ENCODE measurements at places on chromosomes 11 and 22.

DNA sequence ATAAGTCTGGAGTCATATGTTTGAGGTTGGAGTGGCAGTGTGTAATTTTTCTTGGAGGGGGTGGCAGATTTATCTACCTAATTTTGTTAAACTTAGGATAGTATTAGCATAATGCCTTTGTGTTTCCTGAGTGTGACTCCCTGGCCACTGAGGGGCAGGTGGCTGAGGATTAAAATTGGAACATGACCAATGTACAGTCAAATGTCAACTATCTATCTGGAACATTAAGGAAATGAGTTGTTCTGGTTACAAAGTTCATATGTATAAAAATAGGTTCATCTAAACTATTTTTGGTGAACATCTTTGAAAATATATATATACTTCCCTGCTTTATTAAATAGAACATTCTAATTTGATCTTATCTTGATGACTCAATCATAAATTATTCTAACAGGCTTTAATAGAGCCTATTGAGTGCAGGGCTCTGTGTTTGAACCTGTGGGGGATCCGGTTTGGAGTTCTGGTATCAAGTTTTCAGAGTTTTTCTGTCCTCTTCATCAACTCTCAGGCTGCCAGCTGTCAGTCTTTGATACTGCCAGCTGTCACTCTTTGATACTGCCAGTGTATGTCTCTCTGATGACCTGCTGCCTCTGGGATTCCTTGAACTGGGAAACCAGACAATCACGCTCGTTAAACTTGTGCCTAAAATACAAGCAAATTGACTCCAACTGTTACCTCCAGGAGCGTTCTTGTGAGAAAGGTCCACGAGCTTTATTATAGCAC, 309.6 kb downstream of the METTL15 start:
- no peak for DNase-seq

DNA sequence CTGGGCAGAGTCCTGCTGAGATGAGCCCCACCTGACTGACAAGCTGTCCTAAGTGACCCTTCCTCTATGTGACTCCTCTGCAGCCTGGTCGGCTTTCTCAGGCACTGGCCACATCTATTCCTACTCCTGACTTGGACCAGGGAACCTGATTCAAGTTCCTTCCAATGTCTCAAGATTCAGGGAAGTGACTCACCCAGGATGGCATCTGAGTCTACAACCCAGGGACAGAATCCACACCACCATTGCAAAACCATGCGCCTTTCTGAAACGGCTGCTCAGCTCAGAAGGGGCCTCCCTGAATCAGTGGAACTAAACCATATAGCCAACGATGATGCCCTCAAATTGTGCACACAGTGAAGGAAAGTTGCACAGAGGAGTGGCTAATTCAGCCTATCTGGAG, 63.9 kb upstream of the CSNK2A3 start:
- DNase-seq, result no peak

DNA sequence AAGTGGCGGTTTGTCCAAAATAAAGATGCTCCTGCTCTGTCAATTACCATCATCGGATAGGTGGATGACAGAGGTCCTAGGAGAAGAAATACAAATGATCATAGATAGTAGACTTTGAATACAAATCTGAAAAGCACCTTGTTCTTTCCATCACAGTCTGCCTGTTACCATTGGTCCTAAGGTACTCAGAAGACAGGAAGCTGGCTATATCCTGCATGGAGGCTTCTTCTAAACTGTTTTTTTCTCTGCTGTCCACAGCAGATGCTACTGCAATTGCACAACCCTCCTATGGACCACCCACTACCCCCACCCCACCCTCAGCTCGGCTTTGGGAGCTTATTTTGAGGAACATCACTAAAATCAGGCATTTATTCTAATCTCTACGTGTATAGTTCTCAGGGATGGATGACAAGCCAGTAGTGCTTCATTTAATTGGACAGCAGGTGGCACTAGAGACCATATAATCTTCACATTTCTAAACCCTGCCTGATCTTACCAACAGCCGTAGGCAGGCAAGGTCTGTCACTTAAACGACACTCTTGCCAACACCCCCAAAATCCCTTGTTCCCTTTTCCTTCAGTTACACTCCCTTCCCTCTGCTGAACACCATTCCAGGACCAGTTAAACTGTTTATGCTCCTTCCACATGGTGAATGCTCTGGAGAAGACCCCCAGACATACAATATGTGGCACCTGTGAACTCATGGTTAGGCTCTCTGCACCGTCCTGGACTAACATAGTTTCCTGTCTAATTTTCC, 6.6 kb upstream of the PTS start:
- DNase-seq, result peak; percentile 49

- DNase-seq, result no peak
Observed at GRCh38 chr11:118870396-118871343, 13.0 kb upstream of the CXCR5 start.

DNA sequence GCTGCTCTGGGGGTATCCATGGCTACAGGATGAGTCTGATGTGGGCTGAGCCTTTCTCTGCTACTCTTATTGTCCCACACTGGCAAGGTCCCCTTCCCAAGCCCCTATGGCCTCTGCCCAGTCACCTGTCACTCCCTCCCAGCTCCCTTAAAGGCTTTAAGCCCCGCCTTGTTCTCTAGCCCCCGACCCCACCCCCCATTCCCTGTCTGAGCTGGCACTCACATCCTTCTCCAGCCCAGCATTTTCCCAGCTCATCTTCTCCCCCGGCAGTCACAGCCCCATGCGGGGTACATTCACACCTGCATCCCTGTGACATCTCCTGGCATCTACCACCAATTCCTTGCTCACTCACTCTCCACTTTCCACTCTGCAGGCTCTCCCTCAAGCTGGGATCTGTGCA, 4.3 kb downstream of the MTFP1 start:
- DNase-seq, result no peak

DNA sequence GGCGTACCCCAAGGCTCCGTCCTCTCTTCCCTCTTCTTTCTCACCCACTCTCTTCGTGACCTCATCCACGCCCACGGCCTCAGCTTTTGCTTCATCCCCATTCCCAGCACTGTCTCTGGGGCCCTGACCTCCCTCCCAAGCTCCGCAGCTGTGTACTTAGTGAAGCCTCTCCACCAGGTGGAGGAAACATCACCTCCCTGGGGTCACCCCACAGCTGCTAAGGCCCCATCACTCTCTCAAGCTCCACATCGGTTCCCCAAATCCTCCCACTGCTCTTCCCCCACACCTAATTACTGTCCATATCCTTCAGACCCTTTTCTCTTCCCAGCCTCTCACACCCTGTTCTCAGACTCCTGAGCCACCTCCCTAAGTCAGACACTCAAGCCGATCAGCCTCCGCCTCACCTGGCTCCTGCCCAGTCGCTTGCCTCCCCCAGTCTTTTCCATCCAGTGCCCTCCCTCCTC, 7.9 kb upstream of the SYT7 start:
- DNase-seq, result no peak

DNA sequence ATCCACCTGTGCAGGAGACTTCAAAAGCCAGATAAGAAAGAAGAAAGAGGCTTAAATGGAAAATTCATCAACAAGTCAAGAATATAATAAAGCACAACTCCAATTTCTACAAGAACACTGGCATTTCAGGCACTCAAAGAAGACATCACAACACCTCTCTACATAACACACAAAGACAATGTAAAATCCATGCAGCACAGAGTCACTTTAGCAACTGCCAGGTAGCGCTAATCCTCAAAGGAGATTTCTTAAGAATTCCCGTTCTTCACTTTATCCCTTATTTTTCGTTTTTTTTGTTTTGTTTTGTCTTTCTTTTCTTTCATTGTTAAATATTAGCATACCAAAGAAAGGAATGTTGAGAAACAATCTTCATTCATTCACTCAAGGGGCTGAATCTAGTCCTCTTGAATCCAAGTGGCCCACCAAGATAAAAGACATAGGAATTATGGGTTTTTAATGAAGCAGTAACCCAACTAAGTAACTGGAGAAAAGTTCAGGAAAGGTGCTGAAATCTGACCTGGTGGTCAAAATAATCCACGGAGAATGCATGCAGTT, 95.0 kb downstream of the CADM1 start:
- DNase-seq, result no peak

- no peak for DNase-seq
Observed at GRCh38 chr11:2459796-2460531, 15.2 kb downstream of the KCNQ1 start.

DNA sequence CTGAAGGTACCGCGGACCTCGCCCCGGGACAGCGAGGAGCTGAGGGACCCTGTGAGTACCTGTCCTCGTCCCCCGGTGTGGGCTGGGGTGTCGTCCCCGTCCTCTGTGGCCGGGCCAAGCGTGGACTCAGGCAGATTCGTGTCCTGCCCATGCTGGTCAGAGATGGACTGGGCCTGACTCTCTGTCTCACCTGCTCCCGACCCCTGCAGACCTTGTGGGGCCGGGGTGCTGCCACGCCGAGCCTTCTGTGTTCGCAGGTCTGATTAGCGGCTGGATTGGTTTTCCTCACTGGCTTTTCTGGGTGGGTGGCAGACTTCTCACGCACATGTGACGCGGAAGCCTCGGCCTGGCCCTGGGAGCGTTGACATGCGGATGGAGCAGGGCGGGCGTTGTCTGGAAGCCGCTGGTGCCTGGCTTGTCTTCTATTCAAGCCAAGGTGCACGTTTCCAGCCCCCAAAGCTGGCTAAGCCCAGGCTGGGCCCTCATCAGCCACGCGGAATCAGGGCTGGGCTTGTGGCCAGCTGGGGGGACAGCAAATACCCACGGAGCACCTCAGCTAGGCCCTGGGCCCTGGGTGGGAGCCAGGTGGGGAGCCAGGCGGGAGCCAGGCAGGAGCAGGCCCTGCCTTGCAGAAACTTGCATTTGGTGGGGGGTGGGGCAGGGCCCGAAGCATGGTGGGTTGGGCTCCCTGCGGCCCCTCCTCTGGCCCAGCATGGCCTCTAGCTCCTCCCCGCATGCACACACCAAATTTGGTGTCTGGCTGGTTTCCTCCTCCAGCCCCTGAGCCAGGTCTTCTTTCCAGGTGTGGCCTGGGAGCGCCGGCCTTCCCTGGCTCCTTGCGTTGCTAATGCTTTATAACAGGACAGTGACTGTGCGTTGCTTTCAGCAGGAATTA, 7.0 kb downstream of the GRAMD4 start:
- DNase-seq, result no peak

DNA sequence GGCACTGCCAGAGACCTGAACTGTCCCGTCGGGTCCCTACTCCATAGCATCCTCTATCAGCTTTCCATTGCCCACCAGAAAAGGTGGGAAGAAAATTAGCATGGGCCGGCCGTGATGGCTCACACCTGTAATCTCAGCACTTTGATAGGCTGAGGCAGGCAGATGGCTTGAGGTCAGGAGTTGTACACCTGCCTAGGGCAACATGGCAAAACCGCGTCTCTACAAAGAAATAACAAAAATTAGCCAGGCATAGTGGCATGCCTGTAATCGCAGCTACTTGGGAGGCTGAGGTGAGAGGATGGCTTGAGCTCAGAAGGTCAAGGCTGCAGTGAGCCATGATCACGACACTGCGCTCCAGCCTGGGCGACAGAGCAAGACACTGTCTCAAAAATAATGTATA, 3.5 kb downstream of the SLC25A18 start:
- no peak for DNase-seq

GRCh38 chr11:77413850-77414460, 59.9 kb downstream of the PAK1 start:
- no peak for DNase-seq

- DNase-seq, result no peak
Observed at GRCh38 chr22:44436736-44437135, 61.3 kb downstream of the RTL6 start.

DNA sequence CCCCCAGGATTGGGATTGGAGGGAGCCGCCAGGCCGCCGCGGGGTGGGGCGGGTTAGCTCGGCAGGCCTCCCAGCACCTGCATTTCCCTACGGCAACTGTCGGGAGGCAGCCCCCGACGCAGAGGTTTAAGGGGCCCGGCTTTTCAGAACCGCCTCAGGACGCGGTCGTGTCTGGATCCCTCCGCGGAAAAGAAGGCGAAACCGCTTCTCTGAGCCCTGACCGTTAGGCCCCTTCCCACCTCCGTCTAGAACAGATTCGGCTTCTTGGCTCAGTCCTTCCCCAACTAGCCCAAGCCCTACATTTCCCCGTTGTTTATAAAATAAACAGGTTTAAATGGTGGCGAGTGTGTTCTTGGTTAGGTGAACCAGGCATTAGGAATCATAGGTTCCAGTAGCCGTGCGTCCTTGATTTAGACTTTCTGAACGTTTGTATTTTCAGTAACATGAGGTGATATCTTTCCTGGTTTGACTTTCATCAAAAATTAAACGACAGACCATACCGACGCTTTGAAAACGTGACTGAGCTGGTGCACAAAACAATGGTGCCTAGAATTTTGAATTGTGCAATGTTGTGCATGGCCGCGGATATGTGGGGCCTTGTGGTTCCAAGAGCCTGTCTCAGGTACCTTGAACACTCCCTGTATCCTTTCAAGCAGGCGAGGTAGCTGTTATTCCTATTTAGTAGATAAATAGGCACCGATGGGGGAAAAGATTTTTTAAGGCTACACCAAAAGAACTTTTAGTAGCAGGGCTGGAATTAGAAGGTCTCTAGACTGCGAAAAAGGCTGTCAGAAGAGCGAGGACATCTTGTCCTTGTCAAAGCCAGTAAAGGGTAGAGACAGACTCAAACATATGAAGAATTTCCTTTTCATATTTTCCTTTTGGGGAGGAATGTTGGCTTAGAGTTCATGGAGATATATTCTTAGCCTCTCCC, 1.2 kb upstream of the HSPA8 start:
- DNase-seq, result peak; percentile 32

GRCh38 chr11:64291752-64292459, 804 bp downstream of the KCNK4 start:
- no peak for DNase-seq

DNA sequence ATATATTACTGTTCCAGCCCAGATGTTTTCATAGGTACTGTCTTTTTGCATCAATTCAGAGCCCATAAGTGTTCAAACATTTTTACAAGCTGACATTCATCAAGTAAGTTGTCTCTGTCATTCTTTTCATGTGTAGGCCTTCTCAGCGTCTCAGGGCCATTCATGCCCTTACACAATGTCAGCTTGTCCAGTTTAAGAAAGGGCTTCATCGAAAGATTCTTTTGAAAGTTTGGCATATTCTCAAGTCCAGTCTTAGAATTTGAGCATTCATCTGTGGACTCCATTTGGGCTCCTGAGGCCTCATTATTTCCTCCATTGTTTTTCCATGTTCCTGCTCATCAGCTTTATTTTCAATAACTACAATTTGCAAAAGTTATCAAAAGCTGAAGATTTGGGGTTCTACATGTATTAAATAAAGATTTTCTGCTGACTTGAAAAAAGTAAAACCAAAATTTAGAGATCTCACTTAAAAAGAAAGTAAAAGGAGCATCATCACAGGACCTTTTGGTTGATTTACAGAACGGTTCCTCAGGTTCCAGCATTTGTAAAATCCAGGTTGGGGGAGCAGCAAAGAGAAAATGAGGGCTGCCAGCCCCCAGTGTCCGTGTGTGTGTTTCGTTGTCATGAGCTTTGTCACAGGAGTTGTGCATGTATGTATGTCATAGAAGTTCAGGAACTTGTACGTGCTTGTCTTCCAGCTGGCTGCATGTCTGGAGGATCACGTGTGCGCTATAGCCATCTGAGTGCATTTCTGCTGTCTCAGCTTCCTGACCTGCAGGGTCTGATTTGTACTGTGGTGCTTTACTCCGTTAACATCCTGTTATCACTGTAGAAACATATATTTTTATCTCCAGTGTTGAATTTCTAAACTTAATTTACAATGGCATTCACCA, 15.6 kb downstream of the MOV10L1 start:
- no peak for DNase-seq
